Left cardiac atrium (tissue), 4 donors: ENCODE measurements at places on chromosomes 3 and 15. TPM values are rescaled to one million over a fixed set of nuclear protein-coding genes. Genes with fewer than 3 reads are reported as not detected.

Gene AMT
- total RNA-seq, result 14.9 TPM

Gene UNC13C
- 0.09 TPM for total RNA-seq

- DNase-seq, result peak; percentile 34
These were observed 285.1 kb upstream of the MANF start for GRCh38 chr3:51099794-51100535.

DNA sequence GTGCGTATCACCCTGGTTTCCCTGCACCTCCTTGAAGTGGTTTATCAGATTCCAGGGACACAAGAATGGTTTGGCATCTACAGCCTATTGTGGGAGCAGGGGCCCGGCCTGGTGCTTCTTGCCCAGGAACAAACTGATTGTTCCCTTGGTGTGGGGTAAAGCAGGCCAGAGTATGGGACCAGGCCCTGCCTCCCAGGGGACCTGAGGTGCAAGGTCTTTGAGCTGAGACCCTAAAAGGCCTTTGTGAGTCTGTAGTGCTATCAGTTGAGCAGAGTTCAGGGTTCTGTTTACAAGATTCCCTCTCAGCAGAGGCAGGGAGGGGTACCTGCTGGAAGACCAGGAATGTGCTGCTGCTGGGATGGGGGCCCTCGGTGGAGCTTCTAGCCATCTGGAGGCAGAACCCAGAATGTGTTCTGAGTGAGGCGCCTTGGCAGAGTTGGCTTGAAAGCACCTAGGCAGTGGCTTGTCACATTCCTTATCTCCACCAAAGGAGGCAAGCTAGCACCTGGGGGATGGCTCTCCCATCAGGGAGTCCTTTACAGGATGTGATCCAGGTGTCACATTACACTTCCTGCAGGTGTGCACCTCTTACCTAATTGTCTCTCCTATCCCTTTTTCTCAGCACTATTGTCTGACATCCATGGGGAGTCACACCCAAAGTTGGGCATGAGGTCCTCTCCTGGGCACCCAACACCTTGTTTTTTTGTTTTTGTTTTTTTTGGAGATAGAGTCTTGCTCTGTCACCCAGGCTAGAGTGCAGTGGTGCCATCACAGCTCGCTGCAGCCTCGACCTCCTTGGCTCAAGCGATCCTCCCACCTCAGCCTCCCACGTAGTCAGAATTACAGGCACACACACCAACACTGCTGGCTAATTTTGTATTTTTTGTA, 13.1 kb downstream of the FLNB start:
- no peak for DNase-seq

DNA sequence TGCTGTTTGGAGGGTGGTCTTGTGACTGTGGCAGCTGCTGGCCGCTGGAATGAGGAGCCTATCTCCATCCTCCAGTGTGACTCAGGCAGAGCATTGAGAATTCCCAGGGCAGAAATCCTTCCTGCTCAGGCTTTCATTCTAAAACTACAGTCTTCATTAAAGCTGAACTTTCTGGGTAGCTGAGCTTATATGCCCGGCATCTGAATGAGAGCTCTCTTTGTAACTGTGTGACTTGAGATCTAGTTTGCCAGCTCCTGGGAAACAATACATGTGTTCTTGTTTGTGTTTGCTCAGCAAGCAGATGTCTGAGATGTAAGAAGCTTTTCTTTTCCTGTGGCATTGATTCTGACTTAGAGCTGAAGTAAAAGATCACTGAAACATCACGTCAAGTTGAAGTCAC, 22.4 kb downstream of the RLBP1 start:
- no peak for DNase-seq

DNA sequence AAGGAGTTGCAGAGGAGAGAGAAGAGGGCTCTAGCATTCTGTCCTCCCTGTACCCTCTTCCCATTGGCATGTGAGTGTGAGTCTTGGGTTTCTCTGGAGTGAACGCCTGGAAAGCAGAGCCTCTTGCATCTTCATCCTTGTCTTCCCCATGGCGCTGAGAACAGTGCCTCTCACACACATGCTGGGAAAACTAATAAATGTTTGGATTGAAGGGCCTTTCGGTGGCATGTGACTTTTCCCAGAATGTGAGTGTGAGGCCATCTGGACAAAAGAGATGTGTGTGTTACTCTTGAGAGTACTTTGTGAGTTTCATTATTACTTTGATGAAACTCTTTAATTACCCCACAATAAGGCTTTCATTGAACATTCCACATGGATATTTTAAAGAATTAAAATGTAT, 122.3 kb downstream of the MITF start:
- no peak for DNase-seq

Gene PFKFB4
- 2.0 TPM for total RNA-seq

DNA sequence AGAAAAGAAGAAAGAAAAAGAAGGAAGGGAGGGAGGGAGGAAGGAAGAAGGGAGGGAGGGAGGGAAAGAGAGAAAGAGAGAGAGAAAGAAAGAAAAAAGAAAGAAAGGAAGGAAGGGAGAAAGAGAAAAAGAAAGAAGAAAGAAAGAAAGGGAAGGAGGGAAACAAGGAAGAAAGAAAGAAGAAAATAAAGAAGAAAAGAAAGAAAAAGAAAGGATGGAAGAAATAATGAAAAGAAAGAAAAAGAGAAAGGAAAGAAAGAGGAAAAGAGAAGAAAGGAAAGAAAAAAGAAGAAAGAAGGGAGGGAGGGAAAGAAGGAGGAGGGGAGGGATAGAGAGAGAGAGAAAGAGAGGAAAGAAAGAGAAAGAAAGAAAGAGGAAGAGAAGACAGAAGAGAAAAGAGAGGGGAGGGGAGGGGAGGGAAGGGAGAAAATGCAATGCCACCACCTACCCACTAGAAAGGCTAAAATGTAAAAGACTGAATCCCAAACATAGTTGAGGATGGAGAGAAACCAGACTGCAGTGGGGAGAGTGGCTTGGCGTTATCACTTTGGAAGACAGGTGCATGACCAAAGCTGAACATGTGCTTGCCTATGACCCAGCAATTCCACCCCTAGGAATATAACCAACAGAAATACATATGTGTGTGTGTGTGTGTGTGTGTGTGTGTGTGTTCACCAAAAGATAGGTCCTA, 66.9 kb upstream of the KLF13 start:
- no peak for DNase-seq

DNA sequence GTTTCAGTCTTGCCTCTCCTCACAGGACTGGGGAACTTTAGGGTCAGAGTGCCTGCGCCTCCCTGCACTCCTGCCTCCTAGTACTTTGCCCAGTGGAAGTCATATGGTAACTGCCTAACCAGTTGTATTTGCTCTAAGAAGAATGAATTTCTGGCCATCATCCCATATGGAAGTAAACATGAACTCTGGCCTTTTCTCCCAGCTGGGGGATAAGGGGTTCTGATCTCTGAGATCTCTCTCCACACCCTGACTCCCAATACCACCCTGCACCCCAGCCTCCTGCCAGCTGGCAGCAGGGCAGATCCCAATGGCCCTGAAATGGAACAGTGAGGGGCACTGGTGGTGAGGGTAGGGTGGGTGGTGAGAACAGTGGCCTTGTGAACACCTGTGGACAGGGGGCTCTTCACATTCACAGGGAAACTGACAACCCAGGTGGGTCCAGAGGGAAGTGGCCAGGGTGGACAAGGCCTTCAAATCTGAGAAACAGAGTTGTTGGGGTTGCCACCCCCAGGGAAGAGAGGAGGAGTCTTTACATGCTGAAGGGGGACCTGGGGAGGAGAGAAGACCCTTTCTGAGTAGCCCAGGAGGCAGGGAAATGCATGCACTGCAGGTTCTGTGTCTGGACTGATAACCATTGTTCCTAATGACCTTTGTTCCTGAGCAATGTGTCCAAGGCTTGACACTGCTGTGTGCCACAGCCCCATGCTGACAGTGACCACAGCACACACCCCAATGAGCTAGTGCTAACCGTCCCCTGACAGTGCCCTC, 36.9 kb downstream of the RHCG start:
- no peak for DNase-seq

DNA sequence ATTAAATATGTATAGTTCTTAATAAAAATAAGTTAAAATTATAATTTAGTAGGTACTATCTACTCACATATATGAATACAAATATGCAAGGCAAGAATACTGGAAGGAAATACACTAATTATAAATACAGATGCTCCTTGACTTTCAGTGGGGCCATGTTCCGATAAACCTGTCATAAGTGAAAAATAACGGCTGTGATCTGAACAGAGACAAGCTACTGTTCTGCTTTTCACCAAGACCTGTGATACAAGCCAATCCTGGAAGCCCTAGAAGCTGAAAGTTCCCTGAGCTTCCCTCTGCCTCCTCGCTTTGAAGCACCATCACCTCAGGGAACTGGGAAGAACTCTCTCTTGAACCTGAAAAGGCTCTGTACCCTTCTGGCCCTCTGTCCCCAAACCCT, 55.4 kb downstream of the SLC12A8 start:
- DNase-seq, result no peak

Gene NOX5
- total RNA-seq, result 0.18 TPM

Gene LRRC34
- 2.1 TPM for total RNA-seq
